ENCODE measurements at places on chromosomes 4 and X.

GRCh38 chr4:31341601-31342359, 621.6 kb downstream of the PCDH7 start:
- no peak for DNase-seq

DNA sequence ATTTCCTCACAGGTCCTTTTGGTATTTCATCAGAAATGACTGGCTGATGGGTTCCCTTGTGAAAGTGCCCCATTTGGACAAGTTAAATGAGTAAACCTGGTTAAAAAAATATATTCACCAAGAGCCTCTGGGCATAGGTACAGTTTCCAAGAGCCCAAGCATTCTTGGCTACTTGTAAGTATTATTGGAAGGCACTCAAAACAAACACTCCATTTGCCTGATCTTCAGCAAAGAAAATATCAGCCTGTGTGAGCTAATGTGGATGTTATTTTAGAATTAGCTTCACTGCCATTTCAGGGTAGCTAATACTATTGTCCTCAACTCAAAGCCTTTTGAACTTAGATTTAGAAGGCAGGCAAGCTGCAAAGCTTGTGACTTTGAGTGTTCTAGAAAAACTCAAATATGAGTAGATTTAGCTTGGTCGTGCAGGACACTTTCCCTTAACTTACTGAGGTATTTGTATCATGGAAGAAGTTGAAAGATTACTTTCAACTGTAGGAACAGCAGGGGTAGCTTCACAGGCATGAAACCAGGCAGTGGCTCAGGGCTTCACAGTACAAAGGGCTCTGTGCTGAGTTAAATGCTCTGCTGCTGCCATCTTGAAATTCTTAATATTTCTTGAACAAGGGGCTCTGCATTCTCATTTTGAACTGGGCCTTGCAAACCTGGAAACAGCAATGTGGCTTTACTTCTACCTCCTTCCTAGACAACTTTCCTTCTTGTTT, 177.2 kb downstream of the AMELX start:
- no peak for DNase-seq

GRCh38 chr4:94941706-94942105, 184.0 kb downstream of the BMPR1B start:
- DNase-seq = no peak

- peak; percentile 49 for DNase-seq
Observed at GRCh38 chr4:41258783-41259182, 2.1 kb downstream of the UCHL1 start.

GRCh38 chrX:14026121-14026520, 3.6 kb downstream of the GEMIN8 start:
- DNase-seq = no peak

- no peak for DNase-seq
Observed at GRCh38 chrX:36869457-36869856, 138.7 kb upstream of the FAM47C start.

GRCh38 chrX:28135378-28136047, 154.3 kb upstream of the DCAF8L1 start:
- no peak for DNase-seq

DNA sequence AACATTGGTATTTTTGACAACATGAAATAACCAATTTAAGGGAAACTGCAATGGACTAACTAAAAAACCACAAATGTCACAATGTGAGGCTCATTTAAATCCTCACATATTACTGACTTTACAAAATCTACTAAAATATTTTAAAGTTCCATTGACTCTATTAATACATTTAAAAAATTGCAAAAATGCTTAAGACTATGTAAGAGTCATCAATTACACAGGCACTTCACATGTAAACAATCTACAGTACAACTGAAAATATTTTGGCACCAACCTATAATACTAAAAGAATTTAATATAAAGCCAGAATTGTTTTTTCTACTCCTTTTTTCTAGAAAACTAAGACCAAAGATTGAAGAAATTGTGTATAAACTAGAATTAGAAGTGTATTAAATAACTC, 76.8 kb upstream of the RBMXL3 start:
- DNase-seq = no peak

GRCh38 chr4:110950731-110951130, 327.9 kb upstream of the PITX2 start:
- DNase-seq = no peak

GRCh38 chr4:175308236-175308635, 390.1 kb downstream of the ADAM29 start:
- no peak for DNase-seq

GRCh38 chr4:182221987-182222386, 21.2 kb upstream of the TENM3 start:
- DNase-seq = no peak

- DNase-seq = no peak
Observed at GRCh38 chr4:18203966-18204365, 182.4 kb upstream of the LCORL start.

- no peak for DNase-seq
Observed at GRCh38 chr4:11131491-11131890, 297.2 kb downstream of the HS3ST1 start.

GRCh38 chr4:104983615-104984179, 163.0 kb upstream of the TET2 start:
- no peak for DNase-seq

DNA sequence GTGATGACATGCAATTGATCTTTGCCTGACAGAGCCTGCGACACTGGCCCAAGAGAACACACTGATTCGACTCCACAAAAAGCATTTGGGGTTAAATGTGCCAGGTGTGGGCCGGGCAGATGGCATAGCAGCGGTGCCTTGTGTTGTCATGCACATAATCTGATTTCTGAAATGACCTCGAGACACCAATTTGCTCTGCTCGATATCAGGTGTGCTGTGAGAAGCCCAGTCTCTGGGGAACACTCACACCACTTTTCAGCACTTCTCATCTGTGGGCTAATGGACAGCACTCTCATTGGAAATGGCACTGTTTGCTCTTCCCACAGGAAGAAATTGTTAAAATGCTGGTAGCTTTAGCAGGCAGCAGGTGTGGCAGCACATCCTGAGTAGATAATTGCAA, 738.3 kb upstream of the TENM3 start:
- no peak for DNase-seq

DNA sequence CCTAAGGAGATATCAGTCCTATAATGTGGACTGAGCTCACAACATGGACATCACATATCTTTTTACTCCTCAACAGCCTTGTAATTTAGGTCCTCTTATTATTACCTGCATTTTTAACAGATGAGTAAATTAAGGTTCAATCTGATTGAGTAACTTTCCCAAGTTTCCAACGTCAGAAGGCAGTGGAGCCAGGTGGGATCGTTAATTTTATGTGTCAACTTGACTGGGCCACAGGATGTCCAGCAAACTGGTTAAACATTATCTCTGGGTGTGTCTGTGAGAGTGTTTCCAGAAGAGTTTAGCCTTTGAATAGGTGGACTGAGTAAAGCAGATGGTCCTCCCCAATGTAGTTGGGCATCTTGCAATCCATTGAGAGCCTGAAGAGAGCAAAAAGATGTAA, 59.0 kb upstream of the SLIT2 start:
- DNase-seq = no peak

DNA sequence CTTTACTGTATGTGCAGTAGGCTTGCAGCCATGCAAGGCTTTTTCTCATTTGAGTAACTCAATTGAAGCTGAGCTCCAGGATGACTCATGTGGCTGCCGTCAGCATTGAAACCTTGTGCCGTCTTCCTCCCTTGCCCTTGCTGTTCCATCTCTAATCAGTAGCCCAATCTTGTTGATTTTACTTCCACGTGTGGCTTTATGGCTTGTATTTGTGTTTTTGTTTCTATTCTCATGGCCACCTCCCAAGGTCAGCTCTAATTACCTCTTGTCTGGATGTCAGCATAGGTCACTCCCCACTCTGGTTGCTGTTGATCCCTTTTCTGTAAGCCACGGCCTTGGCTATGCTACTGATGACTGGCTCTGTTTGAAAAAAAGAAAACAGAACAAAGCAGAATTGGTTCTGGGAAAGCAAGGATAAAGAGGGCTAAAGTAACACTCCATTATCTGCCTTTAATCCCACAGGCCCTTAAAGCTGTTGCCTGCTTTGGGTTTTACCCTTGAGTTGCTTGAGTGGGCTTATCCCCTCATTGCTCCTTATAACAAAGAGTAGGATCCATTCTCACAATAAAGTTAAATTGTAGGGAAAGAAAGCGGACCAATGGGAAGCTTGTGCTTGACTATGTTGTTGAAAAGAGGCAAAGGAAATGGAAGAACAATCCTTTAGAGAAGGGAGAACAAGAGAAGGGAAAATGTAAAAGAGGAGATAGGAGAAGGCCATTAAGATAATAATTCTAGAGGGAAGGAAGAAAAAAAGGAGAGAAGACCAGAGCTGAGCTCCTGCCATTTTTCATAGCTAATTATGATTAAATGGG, 173.9 kb upstream of the PGRMC2 start:
- no peak for DNase-seq

- no peak for DNase-seq
Observed at GRCh38 chrX:123771449-123772064, 38.7 kb upstream of the THOC2 start.

GRCh38 chrX:2967998-2968909, 38.1 kb upstream of the ARSH start:
- DNase-seq = peak; percentile 59

DNA sequence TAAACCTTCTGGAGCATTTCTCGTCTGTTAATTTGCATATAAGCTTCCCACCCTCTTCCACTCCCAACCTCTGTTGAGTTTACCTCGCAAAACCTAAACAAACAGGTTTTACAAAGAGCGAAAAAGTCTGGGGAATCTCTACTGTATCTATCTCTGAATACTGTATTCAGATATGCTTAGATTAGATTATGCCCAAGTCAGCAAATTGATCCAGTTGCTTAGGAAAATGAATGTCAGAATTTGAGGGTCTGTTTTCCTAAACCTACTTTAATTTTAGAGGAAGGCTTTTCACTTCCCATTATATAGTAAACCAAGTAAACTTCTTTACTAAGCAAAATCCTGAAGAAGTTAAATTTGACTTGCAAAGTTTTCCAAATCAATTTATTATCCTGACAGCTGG, 6.7 kb downstream of the CCNA2 start:
- no peak for DNase-seq

- no peak for DNase-seq
Observed at GRCh38 chrX:47620303-47620685, 637 bp upstream of the SYN1 start.

- DNase-seq = no peak
Observed at GRCh38 chr4:110611968-110612447, 10.9 kb downstream of the PITX2 start.

DNA sequence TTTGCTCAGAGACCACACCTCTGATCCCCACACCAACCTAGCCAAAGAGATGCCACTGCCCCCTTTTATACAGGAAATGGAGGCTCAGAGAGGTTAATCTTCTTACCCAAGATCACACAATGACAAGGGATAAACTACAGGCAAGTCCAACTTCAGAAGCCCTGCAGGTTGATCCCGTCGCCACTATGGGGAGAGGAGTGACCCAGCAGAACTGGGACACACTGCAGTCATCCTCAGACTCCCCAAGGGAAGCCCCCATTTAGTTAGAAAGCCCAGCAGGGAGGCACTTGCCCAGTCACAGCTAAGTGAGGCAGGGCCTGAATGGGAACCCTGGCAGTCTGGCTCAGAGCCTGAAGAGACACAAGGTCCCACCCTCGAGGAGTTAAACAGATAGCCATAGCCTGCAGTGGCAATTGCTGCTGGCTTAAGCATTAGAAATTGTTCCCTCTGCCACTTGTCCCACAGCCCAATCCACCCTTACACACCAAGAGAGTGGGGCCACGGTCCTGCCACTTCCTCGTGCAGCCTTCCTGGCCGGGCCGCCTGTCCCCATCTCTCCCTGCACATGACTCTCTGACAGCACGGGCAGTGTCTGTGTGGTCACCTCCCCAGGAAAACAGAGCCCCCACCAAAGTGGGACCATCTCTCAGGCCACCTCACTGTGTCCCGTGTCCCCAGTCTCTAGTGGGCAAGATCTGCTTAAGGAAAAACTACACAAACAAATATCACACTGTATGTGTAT, 2.7 kb downstream of the JAKMIP1 start:
- no peak for DNase-seq

DNA sequence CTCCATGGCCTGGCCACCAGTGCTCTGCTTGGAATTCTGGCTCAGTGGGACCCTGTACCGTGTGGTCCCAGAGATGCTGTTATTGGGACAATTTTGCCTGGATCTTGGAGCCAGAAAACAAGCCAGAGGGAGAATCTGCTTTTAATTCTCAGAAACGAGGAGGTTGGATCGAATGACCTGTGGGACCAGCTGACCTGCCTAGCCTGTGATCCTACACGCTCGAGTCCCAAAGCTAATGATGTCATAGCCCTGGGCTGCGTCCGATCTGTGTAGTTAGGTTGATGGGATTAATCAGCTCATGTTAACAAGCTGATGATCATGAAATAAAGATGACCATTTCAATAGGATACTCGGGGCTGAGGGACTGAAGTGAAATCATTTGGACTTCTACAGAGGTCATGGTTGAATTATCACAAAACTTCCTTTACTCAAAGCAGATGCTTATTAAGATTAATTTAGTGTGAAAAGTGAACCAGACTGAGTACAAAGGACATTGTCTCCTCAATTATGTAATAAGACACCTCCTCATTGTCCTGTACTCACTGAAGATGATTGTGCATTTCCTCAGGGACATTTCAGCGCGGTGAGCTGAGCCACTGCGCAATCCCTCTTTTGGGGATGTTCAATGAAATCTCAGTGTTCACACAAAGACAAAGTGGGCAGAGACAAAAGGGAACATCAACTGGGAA, 51.9 kb upstream of the STX18 start:
- DNase-seq = no peak

GRCh38 chr4:25346913-25347312, 30.1 kb upstream of the ANAPC4 start:
- DNase-seq = no peak

DNA sequence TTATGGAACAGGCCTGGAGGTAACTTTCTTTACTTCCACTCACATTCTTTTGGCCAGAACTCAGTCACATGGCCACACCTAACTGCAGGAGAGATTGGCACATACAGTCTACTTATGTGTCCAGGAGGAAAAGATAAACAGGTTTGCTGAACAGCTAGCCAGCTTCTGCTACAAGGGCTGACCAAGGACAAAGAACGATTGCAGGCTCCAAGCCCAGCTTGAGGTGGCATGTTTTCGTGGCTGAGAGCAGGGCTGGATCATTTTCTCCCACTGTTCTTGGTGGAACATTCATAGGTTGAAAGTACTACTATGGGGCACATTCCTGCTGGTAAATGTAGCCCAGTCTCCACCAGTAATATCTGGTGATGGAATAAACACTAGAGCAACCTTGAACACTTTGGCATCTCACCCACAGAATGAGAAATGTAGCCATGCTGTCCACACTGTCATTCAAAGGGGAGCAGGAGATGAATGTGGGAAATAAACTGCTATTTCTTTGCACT, 28.2 kb downstream of the NHS start:
- DNase-seq = no peak

GRCh38 chrX:87874043-87874442, 356.4 kb downstream of the KLHL4 start:
- DNase-seq = no peak

GRCh38 chrX:72105436-72105835, 26.3 kb downstream of the RTL5 start:
- no peak for DNase-seq

DNA sequence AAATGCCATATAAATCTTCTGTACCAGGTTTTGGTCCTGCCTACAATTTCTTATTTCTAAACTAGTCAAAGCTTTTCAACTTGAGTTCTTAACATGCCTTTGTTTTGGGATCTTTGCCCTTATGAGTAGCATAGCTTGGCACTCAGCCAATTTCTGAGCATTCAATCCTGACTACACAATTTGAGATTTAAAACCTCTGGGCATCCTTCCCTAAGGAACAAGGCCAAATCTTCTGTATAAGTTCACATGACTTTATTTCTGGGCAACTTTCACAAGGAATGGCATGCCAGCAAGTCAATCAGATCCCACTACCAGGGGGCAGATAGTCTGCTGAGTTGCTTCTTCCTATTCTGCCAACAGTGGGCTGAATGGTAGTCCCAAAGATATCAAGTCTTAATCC, 254.2 kb downstream of the ADAMTS3 start:
- peak; percentile 30 for DNase-seq

Measured in right hindlimb (tissue), 1 donor.